ENCODE measurements at places on chromosomes 7 and 10.
A peak's percentile ranks its signal among the peaks of the same experiment; 100 is the strongest.

GRCh38 chr7:118003476-118003875 lies 130.2 kb upstream of the CTTNBP2 start:
- DNase-seq = no peak

- no peak for DNase-seq
These were observed 184.4 kb downstream of the MACC1 start for GRCh38 chr7:20032741-20033140.

- DNase-seq = no peak
These were observed 157.5 kb upstream of the PHYHIPL start for GRCh38 chr10:59018977-59019376.

DNA sequence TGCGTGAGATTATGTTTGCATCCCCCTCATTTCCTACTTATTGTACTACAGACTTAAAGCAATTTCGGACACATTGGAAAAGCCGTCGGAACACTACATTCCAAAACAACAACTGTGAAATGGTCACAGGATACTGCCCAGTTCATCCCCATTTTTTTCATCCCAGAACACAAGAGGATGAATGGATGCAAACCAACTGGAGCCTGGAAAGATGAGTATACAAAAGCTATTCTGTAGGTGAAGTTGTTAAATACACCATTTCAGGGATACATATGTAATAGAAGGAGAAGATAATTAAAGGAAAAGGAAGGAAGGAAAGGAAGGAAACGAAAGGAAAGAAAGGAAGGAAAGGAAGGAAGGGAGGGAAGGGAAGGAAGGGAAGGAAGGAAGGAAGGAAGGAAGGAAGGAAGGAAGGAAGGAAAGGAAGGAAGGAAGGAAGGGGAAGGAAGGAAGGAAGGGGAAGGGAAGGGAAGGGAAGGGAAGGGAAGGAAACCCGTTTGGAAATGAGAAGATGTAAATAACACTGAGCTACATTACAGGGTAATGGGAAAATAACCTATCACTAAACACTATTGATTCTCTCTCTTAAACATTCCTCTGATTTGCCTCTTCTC lies 48.6 kb upstream of the C7orf33 start:
- no peak for DNase-seq

- peak; percentile 38 for DNase-seq
These were observed 4.3 kb downstream of the HOXA11 start for GRCh38 chr7:27180431-27181420.

- no peak for DNase-seq
These were observed 116.0 kb downstream of the LHPP start for GRCh38 chr10:124577651-124578050.

DNA sequence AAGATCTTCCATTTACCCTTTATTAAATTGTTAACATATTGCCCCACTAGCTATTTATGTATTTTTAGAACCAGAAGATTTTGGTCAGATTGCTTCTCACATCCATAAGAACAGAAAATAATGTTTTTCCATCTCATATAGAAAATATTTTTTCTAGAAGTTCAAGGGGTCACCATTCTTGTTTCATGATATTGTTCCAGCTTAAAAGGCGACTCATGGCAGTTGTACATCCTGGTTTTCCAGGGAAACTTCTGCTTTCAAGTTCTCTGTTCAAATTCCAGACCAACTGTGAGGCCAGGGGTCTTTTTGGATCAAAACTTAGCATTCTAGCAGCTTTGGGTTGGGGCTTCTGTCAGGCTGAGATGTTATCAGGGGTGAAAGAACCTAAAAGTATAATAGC lies 84.4 kb downstream of the LRRC4 start:
- no peak for DNase-seq

- no peak for DNase-seq
These were observed 76.0 kb upstream of the TMEM26 start for GRCh38 chr10:61529208-61529607.

DNA sequence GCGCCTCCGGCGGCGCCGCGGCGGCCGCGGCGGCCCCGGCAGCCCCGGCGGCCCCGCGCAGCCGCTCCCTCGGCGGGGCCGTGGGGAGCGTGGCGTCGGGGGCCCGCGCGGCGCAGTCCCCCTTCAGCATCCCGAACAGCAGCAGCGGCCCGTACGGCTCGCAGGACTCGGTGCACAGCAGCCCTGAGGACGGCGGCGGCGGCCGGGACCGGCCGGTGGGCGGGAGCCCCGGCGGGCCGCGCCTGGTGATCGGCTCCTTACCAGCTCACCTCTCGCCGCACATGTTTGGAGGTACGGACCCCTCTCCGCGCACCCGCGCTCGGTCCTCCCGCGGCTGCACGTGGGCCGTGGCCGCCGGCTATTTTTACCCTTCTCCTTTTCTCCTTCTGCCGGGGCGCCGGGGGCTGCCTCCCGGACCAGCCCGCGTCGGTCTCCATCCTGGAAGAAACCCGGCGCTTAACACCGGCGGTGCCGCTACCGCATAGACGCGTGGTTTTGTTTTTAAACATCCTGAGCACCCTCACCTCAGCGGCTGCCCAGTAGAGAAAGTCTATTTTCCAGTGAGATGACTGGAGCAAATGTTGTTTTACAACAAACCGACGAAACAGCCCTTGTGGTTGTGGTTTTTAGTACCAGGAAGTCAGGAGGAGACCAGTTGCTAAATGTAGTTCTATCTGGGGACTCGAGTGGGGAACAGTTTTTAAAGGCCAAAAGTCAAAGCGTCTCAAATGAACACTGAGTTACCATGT lies 1.3 kb downstream of the ZNRF2 start:
- no peak for DNase-seq

DNA sequence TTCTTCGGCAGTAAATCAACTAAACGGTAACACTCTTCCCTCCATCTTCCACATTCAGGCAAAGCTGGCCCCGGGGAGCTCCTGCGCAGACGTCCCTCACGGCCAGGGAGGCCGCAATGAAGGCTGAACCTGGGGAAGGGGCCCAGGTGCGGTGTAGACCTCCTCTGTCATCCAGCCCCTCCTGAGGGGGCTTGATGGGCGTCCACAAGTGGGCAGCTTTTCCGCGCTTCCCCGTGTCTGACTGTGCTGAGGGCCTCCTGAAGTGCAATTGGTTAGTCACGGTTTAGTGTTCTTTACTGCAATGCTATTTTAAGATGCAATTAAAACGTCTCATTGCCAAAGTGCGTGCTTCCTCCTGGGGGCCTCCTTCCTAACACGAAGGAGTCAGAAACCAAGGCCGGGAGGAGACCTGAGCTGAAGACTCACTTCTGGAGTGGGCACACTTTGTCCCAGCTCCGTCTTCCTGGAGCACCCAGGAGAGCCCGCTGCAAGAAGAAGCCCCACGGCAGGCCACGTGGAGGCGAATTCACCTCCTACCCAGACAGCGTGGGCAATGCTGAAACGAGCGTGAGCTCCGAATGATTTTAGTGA lies 173.3 kb downstream of the ELFN1 start:
- peak; percentile 16 for DNase-seq

DNA sequence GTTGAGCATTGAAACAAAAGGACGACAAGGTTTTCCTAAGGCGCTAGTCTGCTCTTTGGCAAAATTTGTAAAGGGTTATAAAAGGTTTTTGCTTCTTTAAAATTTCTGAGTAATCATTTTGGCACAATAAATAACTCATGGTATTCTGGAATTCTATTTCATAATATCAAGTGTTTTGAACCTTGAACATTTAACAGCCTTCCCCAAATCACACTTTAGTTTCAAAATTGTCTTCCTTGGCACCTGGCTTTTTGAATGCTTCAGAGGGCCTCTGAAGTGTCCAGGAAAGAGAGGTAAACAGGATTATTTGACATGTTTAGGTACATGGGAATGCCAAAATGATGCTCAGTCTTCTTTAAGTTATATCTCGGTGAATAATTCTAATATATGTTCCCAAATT lies 220.8 kb downstream of the PHF14 start:
- DNase-seq = no peak

DNA sequence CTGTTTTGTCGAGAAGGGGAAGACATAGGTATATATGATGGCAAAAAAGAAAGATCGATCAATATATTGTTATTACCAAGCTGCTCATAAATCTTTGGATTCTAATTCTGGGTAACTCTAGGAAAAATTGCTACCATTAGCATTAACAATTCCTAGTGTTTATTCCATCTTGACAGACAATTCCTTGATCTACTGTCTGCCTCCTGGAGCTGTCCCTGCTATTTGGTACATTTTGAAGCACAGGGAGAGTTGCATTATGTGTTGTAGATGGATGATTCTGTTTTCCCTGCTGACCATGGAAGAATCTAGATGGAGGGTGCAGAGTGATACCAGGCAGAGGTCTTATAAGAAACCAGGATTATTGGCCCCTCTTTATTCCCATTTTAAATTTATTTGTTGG lies 29.1 kb upstream of the SEM1 start:
- no peak for DNase-seq

- DNase-seq = no peak
These were observed 39.8 kb upstream of the POM121L12 start for GRCh38 chr7:52995676-52996075.

- peak; percentile 33 for DNase-seq
These were observed 6.2 kb downstream of the FAM241B start for GRCh38 chr10:69636273-69636575.

GRCh38 chr7:44587843-44588711 lies 6.0 kb upstream of the TMED4 start:
- no peak for DNase-seq

- no peak for DNase-seq
These were observed 170.2 kb downstream of the ITGB1 start for GRCh38 chr10:32787690-32788284.

DNA sequence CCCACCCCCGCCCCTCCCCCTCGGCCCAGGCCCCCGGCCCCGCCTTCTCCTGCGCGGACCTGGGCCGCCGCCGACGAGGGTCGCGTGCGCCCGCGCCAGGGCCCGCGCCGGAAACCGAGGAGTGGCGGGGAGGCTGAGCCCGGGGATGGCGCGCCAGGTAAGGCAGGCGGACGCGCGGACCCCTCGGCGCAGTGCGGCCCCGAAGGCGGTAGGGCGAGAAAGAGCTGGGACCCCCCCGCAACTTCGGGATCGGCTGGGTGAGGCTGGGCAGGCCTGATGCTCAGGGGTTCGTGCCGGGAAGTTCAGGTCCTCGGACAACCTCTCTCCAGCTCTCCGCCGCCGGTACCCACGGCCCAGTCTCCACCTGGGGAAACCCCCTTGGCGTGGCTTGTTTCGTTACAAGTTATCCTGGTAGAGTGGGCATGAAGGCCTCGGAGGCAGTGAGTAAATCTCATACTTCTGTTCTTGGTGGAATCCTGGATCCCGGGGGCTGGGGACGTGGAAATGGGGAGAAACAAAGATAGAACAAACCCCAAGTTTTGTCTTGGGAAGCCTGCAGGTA lies 58.4 kb downstream of the ZNF467 start:
- DNase-seq = no peak

DNA sequence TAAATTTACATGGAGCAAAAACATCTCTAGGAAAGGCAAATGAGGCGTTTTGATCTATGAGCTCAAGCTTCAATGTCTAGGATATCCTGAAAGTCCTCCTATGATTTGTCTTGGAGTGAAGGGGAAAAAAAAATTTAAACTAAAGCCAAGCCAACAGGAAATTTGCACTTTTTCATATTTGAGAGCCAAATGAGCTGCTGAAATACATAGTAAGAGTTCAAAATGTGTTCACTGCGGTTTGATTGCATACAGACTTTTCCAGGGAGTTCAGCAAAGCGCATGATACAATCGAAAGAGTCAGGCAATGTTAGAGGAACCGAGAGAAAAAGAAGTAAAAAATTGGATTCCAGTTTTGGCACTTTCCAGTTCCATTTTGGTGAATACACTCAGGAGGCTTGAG lies 633.4 kb upstream of the MGMT start:
- no peak for DNase-seq

- no peak for DNase-seq
These were observed 202.0 kb upstream of the DGKB start for GRCh38 chr7:15104411-15105092.

- DNase-seq = no peak
These were observed 106.6 kb upstream of the YAE1 start for GRCh38 chr7:39459636-39460035.

DNA sequence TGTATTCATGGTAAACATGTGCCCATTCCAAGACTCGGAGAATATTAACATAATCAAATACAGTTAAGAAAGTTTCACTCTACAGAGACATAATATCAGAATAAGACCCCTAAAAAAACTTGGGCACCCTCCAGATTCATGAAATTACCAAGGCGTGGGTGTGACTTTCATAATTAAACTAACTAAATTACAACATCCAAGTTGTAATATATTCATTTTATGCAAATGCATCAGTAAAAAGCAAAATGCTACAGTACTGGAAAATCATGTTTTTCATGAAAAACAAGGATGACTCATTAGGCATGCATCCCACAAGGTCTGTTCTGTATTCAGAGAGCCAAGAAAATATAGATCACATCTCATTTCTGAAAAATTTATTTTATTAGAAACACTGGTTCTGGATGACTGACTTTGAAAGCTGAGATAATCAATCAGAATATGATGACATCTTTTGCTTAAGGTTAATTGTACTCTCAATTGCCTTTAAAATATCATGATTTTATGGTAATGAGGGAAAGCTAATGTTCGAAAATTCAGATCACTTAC lies 248.8 kb upstream of the SMIM30 start:
- DNase-seq = no peak

DNA sequence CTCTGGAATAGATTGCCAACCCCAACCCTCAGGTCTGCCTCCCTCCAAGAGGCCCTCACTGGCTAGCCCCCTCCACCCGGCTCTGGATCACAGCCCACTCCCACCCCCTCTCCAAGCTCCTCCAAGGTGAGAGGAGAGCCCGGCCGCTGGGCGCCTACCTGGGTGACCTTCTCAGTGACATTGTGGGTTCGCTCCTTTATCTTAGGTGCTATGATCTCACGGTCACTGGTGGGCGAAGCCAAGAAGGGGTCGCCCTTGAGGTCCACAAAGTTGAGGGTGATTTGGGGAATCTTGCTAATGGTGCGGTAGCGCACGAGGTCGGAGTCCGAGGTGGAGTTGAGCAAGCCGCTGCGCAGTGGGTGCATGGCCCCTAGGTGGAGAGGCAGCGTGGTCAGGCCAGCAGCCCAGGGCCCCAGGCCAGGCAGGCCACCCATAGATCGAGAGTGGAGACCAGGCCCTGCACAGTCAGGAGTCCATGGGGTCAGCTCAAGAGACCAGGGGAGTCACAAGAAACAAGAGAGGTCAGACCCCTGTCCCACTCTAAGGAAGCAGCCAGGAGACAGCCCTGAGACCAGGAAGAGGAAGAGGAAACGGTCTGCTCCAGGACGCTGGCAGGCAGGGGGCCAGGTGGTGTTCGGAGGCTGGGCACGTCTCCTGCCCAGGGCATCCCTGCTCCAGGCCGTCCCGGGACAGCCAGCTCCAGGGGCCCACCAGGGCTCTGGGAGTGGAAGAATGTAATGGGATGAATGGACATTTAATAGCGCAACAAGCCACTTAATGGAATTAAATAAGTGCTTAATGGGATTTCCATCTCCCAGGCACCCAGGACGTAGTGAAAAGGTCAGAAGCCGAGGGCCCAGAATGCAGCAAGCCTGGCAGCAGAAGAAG lies 20.7 kb downstream of the KCNH2 start:
- DNase-seq = no peak

All from Caco-2 (cell line).